DMS79 treated with DMSO at 0.1 percent for 48 hours (cell line): ENCODE measurements at places on chromosomes 13 and 19.

GRCh38 chr13:114077933-114078325, 54.5 kb downstream of the RASA3 start:
- DNase-seq, result no peak

- no peak for DNase-seq
Measured at GRCh38 chr13:106357198-106357597, 178.3 kb downstream of the EFNB2 start.

DNA sequence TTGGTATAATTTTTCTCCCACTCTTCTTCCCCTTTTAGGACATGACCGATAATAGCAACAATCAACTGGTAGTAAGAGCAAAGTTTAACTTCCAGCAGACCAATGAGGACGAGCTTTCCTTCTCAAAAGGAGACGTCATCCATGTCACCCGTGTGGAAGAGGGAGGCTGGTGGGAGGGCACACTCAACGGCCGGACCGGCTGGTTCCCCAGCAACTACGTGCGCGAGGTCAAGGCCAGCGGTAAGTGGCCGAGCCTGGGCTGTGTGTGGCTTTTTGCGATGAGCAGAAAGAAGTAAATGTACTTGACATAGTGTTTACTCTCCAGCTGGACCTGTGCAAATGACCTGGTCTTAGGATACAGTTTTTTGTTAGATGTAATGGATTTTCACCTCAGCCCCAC, 102.5 kb downstream of the ARHGEF7 start:
- no peak for DNase-seq

- no peak for DNase-seq
Measured at GRCh38 chr19:36093146-36093662, 17.7 kb upstream of the OVOL3 start.

DNA sequence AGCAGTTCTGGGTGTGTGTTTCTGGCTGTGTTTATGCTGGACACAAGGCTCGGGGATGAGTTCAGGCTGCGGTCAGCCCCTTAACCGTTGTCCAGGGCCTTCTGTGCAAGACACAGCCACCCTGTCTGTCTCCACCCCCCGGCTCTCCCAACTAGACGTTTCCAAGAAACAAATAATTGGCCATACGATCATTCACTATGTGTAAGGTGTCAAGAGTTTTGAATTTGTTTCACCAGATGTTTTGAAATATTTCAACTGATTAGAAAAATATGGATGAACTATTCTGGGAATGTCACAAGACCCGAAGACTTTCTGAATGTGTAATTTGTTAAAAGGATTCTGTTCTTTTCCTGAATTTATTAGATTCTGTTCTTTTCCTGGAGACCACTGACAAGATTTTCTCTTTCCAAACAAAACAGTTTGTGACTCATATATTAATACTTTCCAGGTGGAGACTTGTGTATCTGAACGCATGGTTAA, 318.2 kb downstream of the MYO16 start:
- no peak for DNase-seq

DNA sequence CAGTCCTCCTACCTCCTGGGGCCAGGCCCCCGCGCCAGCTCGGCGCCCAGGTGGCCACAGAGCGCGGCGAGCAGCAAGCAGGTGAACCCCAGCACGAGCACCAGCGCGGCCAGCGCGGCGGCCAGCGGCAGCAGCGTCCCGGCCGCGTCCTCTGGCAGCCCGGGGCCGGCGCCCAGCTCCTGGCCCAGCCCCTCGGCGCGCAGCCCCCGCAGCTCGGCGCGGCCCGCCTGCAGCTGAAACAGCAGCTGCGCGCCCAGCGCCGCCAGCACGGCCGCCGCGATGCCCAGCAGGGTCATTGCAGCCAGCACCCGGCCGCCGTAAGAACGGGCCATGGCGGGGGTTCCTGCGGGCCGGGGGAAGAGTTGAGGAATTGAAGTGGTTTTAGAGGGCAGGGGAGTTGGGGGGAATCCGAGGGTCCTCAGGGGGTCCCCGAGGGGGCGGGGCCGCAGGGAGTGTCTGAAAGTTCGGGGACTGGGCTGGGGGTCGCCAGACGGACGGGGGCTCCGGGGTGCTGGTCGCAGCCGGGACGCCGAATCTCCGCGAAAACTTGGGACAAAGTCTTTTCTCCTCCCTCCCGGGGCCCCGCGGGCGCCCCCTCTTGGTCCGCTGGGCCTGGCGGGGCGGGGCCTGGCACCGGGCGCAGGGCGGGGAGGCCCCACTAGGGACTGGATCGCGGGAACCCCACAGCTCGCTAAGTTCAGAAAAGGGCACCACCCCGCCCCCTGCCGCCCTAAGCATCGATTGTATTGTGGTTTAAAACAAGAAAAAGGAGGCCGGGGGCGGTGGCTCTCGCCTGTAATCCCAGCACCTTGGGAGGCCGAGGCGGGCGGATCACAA, at the start of gene TMEM221:
Gene TMEM221 (minus strand): TSS at position 538 of the 837 bp plus-strand sequence. CDS start 206 bp downstream, at position 332.
- peak; percentile 24 for DNase-seq

GRCh38 chr13:28204043-28204442, 65.7 kb downstream of the PAN3 start:
- DNase-seq, result no peak

GRCh38 chr19:58117841-58118575, 20.0 kb upstream of the ZSCAN18 start:
- no peak for DNase-seq

DNA sequence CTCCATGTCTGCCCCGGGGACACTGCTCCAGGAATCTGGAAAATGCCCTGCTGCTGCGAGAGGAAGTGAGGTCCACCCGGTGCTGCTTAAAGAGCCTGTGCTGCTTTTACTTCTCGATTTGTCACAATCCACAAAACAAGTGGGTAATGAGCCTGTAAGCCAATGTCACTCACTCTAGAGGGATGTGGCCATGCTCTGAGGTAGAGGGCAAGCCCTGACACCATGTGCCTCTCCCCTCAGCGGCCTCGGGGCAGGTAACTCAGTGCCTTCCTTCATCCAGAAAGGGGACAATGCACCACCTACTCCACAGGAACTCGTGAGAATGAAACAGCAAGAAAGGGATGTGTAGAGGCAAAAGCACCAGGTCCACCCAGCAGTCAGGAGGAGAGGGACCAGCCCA, 106.2 kb downstream of the TUBA3C start:
- no peak for DNase-seq

- DNase-seq, result peak; percentile 82
Measured at GRCh38 chr13:97849305-97849704, 104.2 kb upstream of the IPO5 start.

GRCh38 chr13:30789166-30789862, 54.0 kb downstream of the ALOX5AP start:
- DNase-seq, result no peak
